ENCODE measurements at places on chromosomes 12 and 14.

GRCh38 chr14:67413806-67414769 lies 2.1 kb upstream of the PLEK2 start:
- peak; percentile 88 for DNase-seq

DNA sequence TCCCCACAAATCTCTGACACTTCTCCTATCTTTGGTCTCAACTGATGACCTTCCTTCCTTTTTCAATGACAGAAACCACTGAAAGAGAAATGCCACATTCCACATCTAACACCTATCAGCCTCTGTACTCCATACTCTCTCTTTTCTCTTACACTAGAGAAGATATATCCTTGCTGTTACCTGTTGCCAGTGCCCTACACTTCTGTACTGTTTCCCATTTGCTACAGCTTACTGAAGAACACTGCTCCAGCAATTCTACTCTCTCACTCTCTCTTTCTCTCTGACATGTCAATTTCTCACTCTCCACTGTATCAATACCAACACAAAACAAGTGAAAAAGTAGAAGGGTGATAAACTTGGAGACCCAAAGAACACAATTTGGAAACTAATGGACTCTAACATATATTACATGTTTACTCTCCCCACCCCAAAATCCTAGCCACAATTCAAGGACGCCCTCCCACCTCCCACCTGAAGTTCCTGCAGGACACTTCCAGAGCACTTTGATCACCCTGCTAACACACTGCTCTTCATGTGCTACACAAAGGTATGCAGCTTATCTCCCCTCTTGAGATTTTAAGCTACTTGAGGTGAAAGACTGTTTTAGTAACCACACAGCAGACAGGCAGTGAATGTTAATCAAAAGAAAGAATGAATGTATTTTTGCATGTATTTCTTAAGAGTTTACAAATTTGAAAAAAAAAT lies 95.0 kb downstream of the MED13L start:
- no peak for DNase-seq

DNA sequence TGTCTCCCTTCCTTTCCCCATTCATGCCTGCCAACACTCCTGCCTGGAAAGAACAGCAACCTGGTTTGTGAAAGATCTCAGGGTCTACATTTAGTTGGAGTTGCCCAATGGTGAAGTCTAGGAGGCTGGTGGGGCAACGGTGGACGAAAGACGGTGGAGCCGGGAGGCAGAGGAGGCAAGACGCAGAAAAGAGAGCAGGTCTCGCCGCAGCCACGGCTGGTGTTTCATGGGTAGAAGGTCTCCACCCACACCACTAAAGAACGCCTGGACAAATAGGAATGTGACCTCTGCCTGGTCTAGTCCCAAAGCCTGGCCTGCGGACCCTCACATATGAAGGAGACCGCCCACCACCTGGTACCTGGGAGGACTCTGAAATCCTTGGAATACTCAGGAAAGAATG lies 185.6 kb downstream of the ALG10 start:
- DNase-seq = no peak

DNA sequence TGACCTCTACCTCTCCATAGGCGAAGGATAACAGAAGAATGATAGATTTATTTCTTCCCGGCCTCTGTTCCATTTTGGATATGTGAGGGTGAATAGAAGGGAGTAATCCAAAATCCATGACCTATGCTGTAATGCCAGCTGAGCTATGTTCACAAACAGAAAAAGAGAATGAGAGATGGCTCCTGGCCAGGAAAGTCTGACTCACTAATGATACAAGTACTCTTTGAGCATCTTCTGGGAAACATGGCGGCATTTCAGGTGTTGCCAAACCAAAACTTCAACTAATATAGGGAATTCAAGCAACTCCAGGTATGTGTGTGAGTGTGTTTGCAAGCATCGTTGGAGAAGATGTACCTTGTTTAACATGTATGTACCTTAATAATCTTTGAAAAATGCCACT lies 55.1 kb downstream of the MED13L start:
- peak; percentile 85 for DNase-seq

- no peak for DNase-seq
Measured at GRCh38 chr14:72479461-72479931, 414.4 kb downstream of the DPF3 start.

- no peak for DNase-seq
Measured at GRCh38 chr14:74647061-74647677, 35.1 kb upstream of the LTBP2 start.

GRCh38 chr12:49232940-49233841 lies 31.7 kb upstream of the TUBA1C start:
- DNase-seq = no peak

- DNase-seq = peak; percentile 32
Measured at GRCh38 chr12:57865084-57865751, 18.7 kb upstream of the CTDSP2 start.

DNA sequence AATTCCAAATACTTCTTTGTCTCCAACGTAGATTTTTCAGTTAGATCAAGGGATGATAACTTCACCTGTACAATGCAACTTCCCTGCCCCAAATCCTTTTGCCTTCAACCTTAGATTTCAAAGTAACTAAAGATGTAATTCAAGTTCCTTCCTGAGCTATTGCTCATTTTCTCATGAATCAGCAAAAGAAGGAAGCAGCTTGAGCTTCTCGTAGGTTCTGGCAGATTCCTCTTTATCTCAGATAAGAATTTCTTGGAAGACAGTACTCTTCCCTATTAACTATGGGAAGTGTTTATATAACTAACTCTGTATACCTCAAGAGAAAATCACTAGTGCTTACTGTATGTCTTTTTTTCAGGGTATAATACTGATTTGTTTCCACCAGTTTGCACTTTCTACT lies 203.8 kb downstream of the RASSF9 start:
- DNase-seq = no peak

- DNase-seq = no peak
Measured at GRCh38 chr14:93528884-93529558, 98.3 kb downstream of the UNC79 start.

DNA sequence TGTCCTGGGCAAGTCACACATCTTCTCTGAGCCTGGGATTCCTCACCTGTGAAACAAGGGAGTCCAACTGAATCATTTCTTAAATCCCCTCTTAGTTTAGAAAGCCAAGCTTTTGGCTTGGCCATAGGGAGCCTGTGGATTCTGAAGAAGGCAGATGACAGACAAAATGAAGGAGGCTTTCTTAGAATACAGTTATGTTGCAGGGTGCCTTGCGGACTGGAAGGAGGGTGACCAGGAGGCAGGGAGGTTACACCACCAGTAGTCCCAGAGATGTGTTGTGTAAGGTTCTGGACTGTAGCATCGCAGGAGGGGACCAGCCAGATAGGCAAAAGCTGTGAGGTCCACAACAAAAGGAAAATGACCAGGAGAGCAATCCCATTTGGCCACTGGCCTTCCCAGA lies 8.2 kb upstream of the ACVR1B start:
- DNase-seq = no peak

DNA sequence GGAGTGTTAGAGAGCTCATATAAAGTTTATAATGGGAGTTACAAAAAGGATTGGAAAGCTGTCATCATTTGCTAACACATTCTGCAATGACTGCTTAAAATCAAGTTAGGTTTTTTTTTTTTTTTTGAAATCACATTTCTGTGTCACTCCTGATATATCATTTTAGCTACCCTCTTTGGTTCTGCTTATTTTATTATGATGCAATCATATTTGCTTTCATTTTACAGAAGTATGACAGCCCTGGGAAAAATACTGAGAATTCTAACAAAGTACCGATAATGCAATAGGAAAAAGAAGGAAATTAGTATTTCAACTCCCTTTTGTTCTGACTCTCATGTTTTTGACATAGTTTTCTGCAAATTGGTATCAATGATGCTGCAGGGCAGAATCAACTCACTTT lies 71.6 kb upstream of the MDGA2 start:
- DNase-seq = no peak

GRCh38 chr12:67681105-67681778 lies 32.7 kb downstream of the DYRK2 start:
- DNase-seq = no peak

- no peak for DNase-seq
Measured at GRCh38 chr12:91561301-91561957, 378.8 kb upstream of the DCN start.

DNA sequence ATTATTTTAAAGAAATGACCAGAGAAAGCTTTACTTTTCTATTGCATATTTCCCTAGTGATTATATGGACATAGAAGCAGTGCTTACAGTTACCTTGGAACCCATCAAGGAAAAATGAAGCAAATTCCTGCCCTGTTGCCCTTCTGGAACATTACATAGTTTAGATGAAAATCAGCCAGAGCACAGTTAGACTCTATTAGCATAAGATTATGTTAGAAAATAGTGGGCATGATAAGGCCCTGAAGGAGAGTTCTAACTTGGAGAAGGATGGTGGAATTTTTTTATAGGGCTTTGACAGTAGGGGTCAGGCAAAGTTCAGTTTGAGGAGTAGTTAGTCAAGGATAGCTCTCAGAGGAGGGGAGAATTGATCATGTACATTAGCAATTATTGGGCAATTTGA lies 74.3 kb downstream of the FUT8 start:
- no peak for DNase-seq

- peak; percentile 74 for DNase-seq
Measured at GRCh38 chr12:65725376-65725775, 98.9 kb upstream of the HMGA2 start.

- no peak for DNase-seq
Measured at GRCh38 chr12:15829949-15830348, 40.8 kb upstream of the EPS8 start.

- DNase-seq = no peak
Measured at GRCh38 chr14:66293533-66294105, 192.6 kb upstream of the CCDC196 start.

DNA sequence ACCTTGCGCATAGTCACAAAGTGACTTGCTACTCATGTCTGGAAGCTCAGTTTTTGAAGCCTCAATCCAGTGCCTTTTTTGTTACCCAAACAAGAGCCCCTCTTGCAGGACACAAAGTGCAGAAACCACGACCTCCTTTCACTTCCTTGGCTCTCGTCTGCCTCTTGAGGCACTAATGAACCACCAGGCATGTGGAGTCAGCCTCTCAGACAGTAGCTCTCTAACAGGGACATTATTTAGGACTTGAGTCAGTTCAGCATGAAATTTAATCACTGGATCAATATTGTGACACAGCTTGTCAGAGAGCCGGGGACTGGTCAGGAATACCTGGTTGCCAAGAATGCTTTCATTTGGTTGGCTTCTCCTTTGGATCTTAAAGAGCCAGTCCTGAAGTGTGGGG lies 46.7 kb downstream of the HSPB8 start:
- no peak for DNase-seq

DNA sequence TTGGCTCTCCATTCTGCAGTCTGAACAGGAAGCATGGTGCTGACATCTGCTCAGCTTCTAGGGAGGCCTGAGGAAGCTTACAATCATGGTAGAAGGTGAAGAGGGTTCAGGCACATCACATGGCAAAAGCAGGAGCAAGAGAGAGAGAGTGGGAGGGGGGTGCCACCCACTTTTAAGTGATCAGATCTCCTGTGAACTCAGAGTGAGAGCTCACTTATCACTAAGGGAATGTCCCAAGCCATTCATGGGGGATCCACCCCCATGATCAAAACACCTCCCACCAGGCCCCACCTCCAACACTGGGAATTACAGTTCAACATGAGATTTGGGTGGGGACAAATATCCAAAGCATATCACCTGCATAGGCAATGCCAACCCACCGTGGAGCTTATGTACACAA lies 9.8 kb upstream of the GNG2 start:
- DNase-seq = no peak

DNA sequence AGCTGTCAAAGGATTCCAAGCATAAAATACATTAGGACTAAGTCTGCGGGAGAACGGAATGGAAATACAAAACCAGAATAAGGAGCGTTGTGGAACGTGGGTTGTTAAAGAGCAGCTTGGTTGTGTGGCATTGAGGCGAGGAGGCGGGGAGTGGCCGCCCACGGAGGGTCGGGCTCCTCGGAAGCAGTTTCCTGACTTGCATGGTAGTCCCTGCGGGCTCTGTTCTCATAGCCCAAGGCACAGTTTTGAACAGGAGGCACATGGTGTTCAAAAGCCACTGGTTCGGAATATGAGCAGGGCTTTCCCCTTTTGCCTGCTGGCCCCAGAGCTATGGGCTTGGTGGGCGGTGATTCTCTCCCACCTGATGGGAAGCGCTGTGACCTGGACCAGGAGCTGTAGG lies 12.2 kb downstream of the DDX51 start:
- DNase-seq = no peak

- no peak for DNase-seq
Measured at GRCh38 chr14:76339728-76340615, 36.0 kb upstream of the ESRRB start.

GRCh38 chr14:89422181-89422951 lies 5.3 kb upstream of the FOXN3 start:
- DNase-seq = no peak

DNA sequence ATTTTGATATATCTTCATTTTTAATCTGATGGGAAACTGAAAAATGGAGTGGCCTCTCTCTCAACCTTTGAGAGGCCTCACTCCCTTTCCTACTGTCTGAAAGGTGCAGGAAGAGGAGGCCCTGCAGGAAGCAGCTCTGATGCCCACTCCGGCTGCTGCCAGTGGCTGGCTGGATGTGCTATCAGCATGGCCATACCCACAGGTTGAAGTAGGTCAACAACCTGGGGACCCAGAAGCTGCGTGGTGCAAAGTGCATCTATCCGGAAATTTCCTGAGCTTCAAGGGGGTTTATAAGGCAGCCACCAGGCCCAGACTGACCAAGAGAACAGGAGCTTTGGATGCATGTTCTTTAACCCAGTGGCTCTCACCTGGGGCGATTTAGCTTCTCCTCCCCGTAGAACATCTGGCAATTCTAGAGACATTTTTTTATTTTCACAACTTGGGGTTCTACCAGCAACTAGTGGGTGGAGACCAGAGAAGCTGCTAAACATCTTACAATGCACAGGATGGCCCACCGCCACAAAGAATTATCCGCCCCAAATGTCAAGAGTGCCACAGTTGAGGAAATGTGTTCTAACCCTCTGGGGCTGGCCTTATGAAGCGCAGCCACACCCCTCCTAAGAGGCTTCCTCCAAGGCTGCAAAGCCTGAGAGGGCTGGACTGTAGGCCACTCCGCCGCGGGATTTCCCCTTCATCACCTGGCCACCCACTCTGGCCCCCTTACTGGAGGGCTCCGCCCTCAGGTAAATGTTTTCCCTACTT lies 8.2 kb upstream of the BATF start:
- DNase-seq = no peak

- DNase-seq = no peak
Measured at GRCh38 chr14:105255021-105255507, 6.7 kb downstream of the BTBD6 start.

GRCh38 chr14:71855399-71856036 lies 76.7 kb upstream of the RGS6 start:
- DNase-seq = peak; percentile 46

GRCh38 chr14:69259527-69260189 lies at the start of gene GALNT16:
Gene GALNT16, plus strand, starts transcription at chr14:69260158. Its CDS starts 133 bp downstream, at chr14:69260291.
- DNase-seq = no peak

- DNase-seq = no peak
Measured at GRCh38 chr12:30991466-30991865, 64.9 kb downstream of the TSPAN11 start.

- no peak for DNase-seq
Measured at GRCh38 chr12:97821806-97822205, 359.2 kb downstream of the RMST start.

- no peak for DNase-seq
Measured at GRCh38 chr12:3005736-3006135, 46.5 kb downstream of the TEAD4 start.

GRCh38 chr12:28582672-28583376 lies 392.6 kb downstream of the CCDC91 start:
- DNase-seq = no peak
